C1 segment of cervical spinal cord (tissue), 14 donors: ENCODE measurements at places on chromosomes 16 and 17.

DNA sequence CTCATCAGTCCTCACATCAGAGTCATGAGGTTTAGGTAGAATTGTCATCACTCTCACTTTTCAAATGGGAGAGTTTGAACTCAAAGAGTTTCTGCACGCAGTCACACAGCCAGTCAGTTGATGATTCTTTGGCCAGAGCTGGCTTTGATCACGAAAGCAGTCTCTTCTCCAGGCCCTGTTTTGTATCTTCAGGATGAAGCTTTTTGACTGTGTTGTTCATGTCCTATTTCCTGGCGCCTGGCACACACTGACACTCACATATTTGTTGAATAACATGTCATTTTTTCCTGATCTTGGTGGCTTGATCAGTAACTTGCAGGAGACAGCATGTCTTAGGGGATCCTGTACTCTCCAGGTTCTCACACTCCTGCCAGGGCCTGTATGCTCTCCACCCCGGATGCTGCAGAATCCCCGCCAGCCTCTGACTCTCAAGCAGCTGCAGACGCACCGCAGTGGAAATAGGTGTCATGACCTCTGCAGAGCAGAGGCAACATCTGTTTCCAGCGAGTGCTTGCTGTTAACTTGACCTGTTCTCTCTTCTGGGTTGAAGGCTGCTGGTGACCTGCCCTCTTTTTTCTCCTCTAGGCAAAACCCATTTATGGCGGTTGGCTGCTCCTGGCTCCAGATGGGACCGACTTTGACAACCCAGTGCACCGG is 33.0 kb downstream of the MPRIP start:
- no peak for DNase-seq

GRCh38 chr17:15945527-15946191 is 729 bp downstream of the ADORA2B start:
- DNase-seq = no peak

DNA sequence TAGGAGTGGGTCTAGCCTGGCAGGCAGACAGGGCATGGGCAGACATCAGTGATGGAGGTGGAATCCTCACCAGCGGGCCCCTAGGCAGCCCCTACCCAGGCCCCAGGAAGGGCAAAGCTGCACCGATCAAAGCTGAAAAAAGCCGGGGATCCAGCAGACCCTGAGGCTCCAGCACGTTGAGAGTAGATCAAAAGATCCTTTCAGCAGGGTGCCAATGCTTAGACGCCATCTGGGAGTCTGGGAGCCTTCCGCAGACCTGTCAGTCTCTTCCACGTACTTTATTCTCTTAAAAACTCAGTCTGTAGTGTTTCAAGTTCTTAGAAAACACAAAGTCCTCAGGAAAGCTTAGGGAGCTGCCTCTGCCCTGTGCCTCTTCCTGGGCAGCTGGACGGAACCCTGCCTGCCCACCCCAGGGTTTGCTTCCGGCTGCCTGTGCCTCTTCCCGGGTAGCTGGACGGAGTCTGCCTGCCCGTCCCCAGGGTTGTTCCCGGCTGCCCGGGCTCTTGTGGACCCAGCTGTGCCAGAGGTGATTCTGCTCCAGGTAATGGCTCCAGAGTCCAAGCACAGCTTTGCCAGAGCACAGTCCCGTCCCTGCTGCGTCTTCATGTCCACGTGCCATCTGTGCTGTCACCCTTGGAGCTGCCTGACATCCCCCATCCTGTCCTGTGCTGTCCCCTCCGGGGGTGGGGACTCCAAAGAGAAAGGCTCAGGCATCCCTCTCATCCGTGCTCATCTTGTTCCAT is 50.8 kb upstream of the PVALEF start:
- no peak for DNase-seq

DNA sequence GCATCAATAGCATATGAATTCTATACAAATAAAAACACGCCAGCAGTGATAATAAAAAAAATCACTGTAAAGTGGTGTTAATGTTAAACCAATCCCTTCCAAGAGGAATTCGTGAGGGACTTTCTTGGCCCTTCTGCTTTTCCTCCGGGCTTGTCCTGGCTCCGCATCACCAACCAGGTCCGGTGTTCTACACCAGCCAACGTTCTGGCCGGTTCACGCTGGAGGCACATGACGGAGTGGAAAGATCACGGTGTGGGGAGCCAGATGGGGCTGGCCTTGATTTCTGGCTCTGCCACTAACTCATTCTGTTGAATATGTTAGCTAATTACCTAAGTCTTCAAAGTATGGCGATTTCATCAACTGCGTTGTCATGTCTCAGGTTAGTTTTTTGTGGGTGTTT is 1.4 kb upstream of the KRTAP29-1 start:
- no peak for DNase-seq

- DNase-seq = no peak
Measured at GRCh38 chr17:45763182-45763581, 20.9 kb upstream of the CRHR1 start.

- no peak for DNase-seq
Measured at GRCh38 chr17:16286009-16286946, 67.0 kb downstream of the CENPV start.

DNA sequence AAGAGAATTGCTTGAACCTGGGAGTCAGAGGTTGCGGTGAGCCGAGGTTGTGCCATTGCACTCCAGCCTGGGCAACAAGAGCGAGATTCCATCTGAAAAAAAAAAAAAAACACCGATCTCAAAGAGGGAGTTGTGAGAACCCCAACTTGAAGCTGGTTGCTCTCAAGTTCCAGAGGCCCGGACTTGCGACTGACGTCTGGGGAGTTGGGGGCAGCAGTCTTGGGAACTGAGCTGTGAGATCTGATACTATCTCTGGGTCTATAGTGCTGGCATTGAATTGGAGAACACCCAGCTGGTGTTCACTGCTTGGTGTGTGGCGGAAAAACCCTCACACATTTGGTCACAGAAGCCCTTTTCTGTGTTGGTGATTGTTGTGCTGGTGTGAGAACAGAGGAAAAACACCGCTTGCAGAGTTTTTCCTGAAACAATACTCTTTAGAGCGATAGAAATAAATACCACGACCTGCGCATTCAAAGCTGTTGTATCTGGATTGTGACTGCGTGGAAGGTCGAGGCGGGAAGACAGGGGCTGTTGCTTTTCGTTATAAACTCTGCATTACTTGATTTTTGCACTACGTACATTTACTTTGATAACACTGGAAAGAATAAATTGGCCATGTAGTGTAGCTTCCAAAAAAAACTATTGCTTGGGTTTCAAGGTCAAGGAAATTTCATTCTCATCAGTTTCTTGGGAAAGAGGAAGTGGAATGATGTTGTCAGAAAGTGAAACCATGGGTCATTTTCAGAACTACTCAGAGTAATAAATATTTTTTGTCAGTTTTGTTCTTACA is 8.8 kb downstream of the SCIMP start:
- DNase-seq = no peak

- no peak for DNase-seq
Measured at GRCh38 chr16:55846598-55847346, 13.9 kb upstream of the CES1 start.

DNA sequence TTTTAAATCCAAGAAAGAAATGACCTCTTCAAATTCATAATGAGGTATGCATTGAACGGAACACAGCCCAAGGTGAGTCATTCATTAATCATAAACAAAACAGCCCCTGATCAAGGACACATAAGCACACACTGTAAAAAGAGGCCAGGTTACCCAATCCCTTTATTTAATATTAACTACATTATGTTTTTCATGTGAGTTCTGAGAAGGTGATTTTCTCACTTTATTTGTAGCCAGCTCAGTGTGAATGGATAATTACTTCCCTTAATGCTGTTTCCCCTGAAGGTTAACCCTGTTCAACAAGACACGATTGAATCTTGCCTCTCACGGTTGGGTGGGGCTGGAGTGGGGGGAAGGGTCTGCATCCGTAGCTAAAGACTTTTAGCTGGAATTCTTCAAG is 257.3 kb upstream of the SALL1 start:
- no peak for DNase-seq

DNA sequence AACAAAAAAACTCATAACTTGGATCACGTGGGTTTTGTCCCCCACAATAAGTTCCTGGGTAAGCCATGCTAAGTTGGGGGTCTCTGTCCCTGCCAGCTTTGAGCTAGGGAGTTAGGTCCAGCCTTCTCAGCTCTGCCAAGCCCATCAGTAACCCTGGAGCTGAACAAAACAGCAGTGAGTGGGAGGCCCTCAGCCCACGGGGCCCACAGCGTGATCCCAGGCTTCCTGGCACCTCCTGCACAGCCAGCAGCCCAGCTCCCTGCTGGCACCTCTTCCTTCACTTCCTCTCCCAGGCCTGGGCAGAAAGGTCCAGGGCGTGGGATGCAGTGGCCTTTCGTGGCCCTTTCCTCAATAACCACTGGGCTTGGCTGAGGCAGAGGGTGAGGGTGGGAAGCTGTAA is 35.5 kb upstream of the CDC42EP4 start:
- DNase-seq = peak; percentile 79

- DNase-seq = no peak
Measured at GRCh38 chr16:4938683-4939030, 1.7 kb upstream of the PPL start.

- DNase-seq = no peak
Measured at GRCh38 chr16:89357055-89357816, 133.1 kb downstream of the ANKRD11 start.

GRCh38 chr17:67212714-67213417 is 32.1 kb downstream of the HELZ start:
- DNase-seq = no peak

- DNase-seq = peak; percentile 11
Measured at GRCh38 chr16:46970089-46970488, 3.4 kb downstream of the DNAJA2 start.

GRCh38 chr17:17933775-17934174 is 38.4 kb downstream of the TOM1L2 start:
- DNase-seq = no peak
